ENCODE measurements at places on chromosomes 3 and 15.
A peak's percentile ranks its signal among the peaks of the same experiment; 100 is the strongest.

GRCh38 chr15:58066042-58066867 is 744 bp upstream of the ALDH1A2 start:
- DNase-seq, result peak; percentile 41

- DNase-seq, result no peak
Observed at GRCh38 chr15:20358779-20359414, 182.7 kb downstream of the GOLGA6L6 start.

DNA sequence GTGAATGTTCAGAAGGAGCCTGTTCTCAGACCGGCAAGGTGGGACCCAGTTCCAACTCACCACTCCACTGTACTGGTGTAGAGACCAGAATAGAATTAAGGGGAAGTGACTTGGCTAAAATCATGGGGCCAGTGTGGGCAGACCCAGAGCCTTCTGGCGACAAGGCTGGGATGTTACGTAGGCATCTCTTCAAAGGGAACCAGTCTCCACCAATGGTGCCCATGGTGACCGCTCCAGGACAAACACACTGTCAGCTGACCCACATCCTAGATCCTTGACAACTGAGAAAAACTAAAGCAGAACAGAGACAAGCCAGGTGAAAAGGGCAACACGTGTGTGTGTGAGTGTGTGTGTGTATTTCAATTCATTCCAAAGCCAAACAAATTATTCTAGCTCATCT is 321.7 kb upstream of the FRG2C start:
- peak; percentile 73 for DNase-seq

- DNase-seq, result no peak
Observed at GRCh38 chr3:43155464-43156121, 49.7 kb upstream of the POMGNT2 start.

GRCh38 chr3:194206320-194206719 is 70.4 kb downstream of the HES1 start:
- DNase-seq, result no peak

- DNase-seq, result peak; percentile 43
Observed at GRCh38 chr3:32569540-32570420, 878 bp downstream of the DYNC1LI1 start.

DNA sequence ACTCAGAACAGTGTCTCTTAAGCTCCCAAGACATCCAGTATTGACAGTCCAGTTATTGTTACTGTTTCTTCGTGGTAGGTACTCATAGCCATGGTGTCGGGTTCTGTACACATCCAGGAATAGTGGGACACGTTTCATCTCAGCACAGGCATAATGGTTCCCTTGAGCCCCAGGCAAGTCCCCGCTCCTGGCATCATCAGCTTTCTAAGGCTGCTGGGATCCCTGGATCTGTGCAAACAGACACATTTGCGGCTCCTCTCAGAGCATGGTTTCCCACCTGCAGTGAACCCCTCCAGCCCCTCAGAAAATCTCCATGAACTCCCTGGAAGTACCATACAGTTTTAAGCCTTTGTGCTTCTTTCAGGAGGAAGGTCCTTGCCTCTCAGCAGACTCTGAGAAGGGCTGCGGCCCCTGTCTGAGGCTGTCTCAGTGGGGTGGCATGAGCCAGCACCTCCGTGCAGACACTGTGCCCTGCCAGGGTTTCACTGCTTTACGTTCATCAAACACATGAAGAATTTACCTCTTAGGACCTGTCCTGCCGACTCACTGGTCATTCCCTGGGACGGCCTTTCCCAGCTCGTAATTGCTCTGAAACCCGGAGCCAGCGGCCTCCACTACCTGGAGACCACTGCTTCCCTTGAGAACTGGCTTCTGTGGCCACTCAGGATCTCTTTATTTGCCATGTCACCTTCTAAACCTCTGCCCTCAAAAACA is 124.9 kb downstream of the LRRK1 start:
- DNase-seq, result no peak

GRCh38 chr3:47978386-47978785 is 37.8 kb downstream of the MAP4 start:
- DNase-seq, result no peak

DNA sequence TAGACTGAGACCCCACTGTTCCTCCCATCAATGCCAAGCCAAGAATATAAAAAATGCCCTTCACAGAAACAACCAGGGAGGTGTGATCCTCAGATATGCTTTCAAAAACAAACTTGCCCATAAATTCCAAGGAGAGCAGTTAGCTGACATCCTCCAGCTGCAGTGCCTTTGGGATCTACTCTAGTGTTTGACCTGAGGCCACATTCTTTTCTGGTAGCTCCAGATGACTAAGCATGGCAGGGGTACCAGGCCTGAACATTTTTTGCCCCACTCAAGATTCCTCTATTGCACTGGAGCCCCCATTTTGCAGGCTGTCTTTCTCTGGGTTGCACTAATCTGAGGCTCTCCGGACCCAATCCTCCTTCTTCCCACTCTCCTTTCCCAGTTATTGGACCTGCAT is 27.9 kb upstream of the ACP3 start:
- DNase-seq, result no peak

DNA sequence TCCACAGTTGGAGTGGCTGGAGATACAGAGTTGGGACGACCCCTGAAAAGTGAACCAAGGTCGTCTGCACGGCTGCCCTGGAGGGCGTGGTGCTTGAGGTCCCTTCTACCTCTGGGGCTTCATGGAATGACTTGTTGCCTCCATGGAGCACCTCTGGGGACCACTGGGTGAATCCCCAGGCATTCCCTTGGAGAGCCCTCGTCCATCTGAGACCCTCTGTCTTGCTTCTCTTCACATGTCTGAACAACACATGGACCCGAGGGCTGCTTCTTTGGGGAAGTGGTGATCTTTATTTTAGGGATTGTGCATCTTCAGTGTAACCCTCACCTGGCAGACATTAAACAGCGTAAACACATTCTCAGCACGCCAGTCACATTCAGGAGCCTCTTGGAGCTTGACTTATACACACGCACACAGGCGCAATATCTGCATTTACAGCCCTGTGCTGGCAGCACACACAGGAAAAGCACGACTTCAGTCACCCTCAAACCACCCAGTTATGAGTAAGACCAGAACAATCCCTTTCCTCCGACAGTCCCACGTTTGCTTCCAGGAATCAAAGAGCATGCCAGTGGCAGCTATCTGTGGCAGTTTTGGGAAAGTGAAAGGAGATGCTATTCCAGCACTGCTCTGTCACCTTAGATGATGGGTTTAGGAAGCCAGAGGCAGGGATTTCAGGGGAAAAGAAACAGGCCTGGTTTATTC is 12.6 kb downstream of the FAM107A start:
- no peak for DNase-seq

DNA sequence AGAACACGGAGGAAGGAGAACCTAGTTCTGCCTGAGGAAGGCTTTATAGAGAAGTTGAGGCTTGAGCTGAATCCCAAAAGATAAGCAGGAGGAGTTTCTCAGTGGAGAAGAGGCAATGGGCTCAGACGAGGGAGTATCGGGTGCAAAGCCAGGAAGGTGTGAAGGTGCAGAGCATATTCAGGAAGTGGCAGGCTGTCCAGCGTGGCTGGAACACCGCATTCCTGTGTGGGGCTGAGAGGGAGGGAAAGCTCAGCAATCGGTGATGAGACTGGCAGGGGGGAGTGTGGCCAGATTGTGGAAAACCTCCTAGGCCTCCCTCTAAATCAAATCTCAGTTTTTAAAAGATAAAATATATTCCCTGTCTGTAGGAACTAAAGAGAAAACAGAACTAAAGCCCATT is 63.0 kb downstream of the ARHGAP31 start:
- no peak for DNase-seq

GRCh38 chr3:167884481-167884880 is 149.0 kb downstream of the SERPINI1 start:
- DNase-seq, result no peak

DNA sequence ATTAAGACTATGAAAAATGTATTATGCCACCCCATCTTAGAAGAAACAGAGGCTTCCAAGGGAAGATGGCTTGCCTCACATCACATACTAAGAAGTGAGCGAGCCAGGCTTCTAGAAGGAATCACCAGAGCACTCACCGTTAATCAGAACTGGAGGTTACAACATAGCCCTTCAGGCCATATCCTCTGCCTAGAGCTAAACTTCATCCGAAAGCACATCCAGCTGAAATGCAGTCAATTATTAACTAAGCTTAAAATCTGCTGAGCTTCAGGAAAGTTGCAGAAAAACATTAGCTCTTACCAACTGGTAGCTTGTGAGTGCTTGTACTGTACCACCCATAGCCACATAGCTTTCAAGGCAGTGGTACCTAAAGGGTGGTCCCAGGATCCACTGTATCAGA is 483.2 kb downstream of the TBL1XR1 start:
- DNase-seq, result no peak

- DNase-seq, result no peak
Observed at GRCh38 chr3:41115069-41115468, 84.2 kb upstream of the CTNNB1 start.

All from inflammatory macrophage treated with lipopolysaccharide for 1 hour (primary cell).